Fibroblast of skin of abdomen (primary cell): ENCODE measurements at places on chromosomes 3 and 15.

GRCh38 chr3:42728056-42728455, 25.5 kb upstream of the HHATL start:
- no peak for DNase-seq

DNA sequence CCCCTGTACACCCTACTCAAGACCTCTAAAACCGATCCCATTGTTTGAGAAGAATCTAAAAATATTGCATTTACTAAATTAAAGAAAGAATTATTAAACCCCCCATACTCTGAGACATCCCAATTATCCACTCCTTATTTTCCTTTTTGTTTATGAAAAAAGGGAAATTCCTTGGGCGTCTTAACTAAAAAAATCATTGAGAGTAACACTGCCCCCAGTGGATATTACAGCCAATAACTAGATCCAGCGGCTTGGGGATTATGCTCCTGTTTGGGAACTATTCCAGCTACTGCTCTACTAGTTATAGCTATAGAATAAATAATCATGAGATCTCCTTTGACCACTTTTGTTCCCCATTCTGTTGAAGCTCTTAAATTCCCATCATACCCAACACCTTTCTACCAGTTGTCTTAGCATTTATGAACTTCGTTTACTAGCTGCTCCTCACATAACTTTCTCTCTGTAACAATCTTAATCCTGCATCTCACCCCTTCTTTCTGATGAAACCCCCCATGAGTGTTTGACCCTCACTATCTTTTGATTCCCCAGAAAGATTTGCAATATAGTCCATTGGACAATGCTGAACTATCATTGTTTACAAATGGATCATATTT, 12.7 kb upstream of the CFAP91 start:
- DNase-seq, result peak; percentile 37

DNA sequence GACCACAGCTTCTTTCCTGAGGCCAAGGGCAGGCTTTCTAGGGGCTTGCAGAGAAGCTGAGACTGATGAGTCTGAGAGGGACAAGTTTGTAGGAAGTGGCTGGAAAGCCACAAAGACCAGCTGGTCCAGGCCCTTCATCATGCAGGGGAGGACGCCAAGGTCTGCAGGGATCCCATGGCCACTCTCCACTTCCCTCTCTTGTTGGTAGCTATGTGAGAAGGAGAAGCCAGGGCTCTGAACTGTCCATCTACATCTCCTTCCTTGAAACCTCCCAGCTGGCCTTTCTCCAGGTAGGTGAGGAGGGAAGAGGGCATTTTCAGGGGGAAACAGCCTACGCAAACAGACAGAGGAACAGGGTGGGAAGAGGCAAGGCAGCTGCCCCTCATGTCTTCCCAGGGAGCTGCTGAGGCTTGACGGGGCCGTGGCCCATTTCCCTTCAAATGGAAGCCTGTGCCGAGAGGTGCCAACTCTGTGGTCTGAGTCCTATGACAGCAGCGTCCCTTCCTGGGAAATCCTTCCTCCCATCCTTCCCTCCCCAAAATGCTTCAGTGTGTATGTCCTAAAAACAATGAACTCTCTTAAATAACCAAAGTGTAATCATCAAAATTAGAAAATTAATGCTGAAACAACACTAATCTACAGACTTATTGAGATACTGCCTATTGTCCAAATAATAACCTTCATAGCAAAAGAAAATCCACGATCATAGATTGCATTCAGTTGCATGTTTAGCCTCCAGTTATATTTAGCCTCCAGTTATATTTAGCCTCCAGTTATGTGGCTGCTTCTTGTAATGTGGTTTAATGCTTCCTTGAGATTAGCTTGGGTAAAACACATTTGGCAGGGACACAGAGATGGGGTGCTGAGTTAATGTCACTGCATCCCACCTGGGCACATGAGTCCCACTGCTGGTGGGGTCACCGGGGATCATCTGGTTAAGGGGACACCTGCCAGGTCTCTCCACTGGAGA, 36.0 kb downstream of the GNB5 start:
- no peak for DNase-seq

GRCh38 chr15:66997212-66997611, 68.2 kb upstream of the SMAD3 start:
- peak; percentile 90 for DNase-seq

- no peak for DNase-seq
Measured at GRCh38 chr15:26179906-26180305, 316.8 kb upstream of the ATP10A start.

GRCh38 chr15:98801234-98801561, 152.9 kb downstream of the IGF1R start:
- DNase-seq, result no peak

DNA sequence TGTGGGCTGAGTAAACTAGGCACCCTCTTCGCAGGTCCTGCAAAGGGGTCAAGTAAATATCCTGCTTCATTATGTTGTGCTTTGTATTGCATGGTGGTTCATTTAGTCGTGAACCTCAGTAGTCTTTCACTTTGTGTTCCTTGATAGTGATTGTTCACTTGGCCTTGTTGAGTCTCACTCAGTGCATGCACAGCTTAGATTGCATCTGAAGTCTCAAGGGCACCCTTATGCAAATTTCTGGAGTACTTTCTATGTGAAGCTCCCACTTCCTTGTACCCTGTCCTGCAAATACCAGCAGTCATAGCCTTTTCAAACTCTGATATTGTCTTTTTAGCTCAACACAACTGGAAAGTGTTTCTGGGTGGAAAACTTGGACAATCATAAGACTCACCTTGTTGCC, 519.2 kb downstream of the NAALADL2 start:
- no peak for DNase-seq

DNA sequence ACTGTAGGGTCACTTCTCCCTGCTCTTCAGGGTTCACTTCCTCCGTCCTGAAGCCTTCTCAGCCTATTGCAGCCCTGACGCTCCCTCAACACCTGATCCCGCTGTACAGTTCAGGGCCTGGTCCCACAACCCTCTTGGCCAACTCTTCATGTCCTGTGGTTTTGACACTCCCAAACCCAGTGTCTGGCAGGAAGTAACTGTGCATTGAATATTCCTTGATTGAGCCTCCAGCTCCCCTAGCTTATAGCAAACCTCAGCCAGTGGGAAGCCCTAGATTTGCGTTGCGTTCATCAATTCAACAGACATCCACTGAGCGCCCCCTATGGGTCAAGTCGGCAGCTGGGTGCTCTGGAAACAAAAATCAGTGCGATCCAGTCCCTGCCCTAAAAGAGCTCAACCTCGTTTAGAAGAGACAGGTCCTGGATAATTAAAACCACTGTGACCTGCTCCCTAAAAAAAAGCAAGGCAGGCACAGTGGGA, 13.5 kb downstream of the UBAP1L start:
- DNase-seq, result peak; percentile 57

DNA sequence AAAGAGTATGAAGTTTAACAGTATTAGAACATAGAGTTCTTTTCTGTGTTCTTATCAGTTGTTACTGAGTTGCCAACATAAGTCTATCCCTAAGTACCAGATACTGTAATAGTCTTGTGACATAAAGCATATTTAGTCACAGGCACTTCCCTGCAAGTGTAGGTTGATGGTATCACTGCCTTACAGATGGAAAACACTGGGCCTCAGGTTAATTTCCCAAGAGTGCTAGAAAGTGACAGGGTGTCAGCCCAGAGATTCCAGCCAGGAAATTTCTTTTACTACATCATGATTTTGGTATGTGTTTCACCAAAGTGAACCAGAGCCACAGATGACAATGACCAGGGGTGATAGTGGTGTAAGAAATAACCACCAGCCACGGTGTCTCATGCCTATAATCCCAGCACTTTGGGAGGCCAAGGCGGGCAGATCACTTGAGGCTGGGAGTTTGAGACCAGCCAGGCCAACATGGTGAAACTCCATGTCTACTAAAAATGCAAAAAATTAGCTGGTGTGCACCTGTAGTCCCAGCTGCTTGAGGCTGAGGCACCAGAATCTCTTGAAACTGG, 3.2 kb downstream of the EIF1B start:
- no peak for DNase-seq

- no peak for DNase-seq
Measured at GRCh38 chr3:10530241-10530640, 24.9 kb upstream of the ATP2B2 start.

DNA sequence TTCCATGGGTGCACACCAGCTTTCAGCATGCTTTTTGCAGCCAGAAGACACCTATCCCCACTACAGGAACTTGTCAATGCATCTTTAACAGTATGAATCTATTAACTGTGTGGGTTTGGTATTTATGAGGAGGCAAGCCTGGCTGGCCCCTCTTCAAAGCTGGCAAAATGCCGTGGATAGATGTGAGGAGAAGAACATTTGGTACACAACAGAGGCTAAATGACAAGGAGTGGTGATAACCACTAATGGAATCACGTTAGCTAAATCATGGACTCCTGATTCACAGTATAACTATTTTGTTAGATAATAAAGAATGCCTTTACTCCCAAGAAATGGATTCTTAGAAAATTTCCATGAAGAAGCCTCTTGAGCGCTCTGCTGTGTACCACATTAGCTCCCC, 187.2 kb downstream of the CLSTN2 start:
- no peak for DNase-seq

- peak; percentile 53 for DNase-seq
Measured at GRCh38 chr3:66342717-66343356, 122.0 kb downstream of the SLC25A26 start.

DNA sequence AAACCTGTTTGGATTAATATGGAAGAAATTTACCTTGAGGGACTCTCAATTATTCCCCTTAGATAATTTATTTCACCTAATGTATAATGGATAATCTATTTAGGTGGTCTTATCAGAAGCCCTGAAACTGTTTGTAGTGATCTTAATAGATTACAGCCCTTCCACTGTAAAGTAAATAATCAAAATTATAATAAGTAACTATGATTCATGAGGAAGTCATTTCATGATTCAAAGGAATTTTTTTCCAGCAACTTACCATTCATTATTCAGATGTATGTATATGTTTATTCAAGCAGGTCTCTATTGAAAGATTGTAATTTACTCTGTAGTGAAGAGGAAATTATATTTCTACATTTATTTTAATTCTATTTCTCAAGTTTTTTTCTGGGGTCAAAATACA, 250.6 kb upstream of the ROBO1 start:
- DNase-seq, result peak; percentile 4

DNA sequence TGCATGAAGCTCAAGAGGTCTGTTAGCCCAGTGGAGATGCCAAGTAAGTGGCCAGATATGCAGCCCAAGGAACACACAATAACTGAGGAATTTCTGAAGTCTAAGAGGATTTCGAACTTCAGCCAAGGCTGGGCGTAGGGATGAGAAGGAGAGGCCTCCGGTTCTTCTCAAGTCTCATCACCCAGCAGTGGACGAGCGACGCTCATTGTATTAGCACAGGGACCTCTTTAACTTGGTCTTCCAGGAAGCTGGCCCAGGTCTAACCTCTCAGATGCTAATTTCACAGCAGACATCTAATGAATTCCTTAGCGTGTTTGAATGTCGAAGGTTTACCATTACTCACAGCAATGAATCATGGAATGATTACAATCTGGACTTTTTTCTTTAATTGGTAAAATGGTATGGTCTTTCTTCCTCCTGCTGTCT, 85.0 kb downstream of the HES1 start:
- DNase-seq, result peak; percentile 63

DNA sequence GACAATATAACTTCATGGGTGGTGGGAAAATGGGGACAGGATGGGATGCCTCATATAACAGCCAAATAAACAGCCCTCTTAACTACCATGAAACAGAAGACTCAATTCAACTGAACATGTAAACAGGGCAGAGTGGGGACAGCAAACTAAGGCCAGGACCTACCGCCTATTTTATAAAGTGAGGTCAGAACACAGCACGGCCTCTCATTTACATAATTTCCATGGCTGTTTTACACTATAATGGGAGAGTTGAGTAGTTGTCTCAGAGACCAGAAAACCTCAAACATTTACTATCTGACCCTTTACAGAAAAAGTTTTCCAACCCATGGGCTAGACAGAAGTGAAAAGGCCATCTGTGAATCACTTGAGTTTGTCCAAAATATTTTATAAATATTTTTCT, 56.7 kb upstream of the SNRPA1 start:
- DNase-seq, result no peak

DNA sequence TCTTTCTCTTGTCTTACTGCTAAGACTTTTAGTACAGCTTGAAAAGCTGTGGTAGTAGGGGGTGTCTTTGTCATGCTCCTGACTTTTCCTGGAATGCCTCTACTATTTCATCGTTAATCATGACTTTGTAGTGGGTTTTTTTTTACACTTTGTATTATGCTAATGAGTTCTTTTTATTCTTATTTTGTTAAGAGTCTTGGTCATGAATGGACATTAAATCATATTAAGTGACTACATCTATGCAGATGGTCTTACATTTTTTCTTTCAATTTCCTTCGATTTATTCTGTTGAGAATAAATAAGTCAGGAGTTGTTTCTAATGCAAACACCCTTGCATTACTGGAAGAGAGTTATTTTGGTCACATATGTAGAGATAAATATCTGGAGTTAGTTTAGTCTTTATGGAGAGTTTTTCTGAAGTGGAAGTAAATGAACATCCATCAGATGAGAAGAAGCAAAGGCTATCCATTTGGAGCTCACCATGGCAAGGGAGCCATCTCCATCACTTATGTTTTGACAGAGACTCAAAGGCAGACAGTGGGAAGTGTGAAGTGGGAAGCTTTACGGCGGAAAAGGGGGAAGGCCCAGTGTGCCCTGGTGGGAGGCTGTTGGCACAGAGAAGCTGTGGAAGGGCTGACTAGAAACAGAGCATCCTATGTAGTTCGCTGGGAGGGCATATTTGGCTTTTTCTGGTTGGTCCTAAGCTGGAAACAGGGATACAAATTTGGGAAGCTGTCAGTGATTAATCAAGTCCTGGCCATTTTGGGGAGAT, 73.1 kb upstream of the PRR23E start:
- no peak for DNase-seq

GRCh38 chr3:107629566-107629965, 106.8 kb downstream of the BBX start:
- DNase-seq, result no peak

GRCh38 chr15:67462875-67463274, 58.1 kb upstream of the C15orf61 start:
- no peak for DNase-seq
